Stimulated activated CD4-positive, alpha-beta T cell treated with anti-CD3 and anti-CD28 coated beads, Interleukin-15, amount 100 ng/mL, for 48 hours (primary cell): ENCODE measurements at places on chromosomes 3 and 15.

DNA sequence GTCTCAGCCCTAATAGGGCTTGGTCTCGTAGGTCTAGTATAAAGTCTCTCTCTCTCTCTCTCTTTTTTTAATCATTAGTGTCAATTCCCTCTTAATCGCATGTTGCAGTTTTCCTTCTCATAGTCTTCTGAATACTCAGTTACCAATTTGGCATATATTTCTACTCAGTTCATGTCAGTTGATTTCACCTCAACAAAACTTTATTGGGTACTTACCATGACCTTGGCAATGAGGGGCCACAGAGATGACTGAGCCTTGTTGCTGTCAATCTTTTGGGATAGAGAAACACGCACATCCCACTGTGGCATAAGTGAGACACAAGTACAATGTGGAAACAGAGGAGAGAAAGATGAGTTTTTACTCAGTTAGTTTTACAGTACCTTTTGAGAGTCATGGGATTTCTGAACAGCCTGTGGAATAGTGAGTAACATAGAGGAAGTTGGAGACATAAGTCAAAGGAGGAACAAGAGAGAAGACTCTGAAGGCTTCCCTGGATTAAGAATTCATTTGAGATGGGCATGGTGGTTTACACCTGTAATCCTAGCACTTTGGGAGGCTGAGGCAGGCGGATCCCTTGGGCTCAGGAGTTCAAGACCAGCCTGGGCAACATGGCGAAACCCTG is 150.2 kb upstream of the CBLB start:
- no peak for DNase-seq

DNA sequence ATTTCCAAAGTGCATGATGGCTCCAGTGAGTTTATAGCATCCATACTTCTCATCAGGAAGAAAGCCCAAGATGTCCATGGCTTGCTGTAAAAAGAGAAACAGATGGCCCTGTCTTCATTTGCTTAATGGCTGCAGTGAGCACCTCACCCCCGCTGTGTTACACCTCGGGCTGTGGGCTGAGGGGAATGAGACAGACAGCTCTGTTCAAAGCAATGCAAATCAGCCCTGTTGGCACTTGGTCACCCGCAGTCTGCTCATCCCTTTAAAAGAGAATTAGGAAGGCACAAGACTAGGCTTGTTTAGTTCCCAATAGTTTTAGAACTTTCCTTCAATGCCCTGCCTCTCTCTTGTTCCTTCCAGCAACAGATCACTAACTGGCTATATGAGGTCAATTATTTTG is 25.2 kb downstream of the MYH15 start:
- no peak for DNase-seq

GRCh38 chr3:124558991-124559845 is 171.0 kb upstream of the UMPS start:
- DNase-seq, result no peak

DNA sequence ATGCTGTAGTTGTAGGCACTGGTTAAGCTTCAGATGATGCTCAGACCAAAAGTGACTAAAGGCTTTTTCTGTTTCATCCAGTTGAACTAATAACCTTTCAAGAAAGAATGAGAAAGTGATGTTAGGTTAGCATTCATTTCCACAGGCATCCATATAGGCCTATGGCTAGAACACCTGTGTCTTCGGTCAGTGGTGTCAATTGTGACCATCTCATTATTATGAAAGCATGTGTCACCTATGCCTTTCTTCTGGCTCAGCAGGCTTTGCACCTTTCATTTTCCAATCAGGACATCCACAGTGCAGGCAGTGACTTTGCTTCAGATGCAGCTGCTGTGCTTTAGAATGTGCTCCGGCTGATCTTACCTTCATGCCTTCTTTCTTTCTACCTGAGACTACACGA is 57.9 kb downstream of the B3GNT5 start:
- DNase-seq, result no peak

GRCh38 chr15:43169888-43170287 is 15.3 kb upstream of the CCNDBP1 start:
- no peak for DNase-seq

- no peak for DNase-seq
Measured at GRCh38 chr15:87563869-87564268, 692.7 kb downstream of the NTRK3 start.

GRCh38 chr15:69424748-69425413 is 10.7 kb downstream of the KIF23 start:
- no peak for DNase-seq

DNA sequence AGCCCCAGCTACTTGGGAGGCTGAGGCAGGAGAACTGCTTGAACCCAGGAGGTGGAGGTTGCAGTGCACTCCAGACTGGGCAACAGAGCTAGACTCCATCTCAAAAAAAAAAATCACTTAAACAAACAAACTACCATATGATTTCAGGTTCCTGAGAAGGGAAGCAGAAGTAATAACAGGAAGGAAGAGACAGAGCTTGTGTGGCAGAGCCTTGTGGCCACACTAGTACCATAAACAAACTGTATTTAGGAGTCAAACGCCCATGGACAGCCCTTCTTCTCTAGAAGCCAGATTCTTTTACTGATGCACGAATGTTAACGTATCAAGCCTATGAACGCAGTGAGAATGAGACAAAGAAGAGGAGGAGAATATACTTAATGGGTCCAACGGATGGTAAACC is 12.0 kb downstream of the MTMR10 start:
- DNase-seq, result no peak

DNA sequence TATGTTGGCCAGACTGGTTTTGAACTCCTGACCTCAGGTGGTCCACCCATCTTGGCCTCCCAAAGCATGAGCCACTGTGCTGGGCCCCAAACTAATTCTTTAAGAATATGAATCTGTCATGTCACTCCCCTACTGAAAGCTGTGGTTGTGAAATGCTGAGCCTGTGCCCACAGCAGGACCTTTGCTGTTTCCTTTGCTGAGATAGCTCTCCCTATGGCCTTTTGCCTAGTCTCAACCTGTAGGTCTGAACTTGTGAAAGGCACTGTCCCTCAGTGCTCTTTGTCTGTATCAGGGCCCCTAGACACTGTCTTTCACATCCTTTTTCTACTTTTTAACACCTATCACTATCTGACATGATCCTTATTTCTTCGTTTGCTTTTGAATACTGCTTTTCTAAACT is 62.7 kb upstream of the CCR4 start:
- DNase-seq, result no peak

DNA sequence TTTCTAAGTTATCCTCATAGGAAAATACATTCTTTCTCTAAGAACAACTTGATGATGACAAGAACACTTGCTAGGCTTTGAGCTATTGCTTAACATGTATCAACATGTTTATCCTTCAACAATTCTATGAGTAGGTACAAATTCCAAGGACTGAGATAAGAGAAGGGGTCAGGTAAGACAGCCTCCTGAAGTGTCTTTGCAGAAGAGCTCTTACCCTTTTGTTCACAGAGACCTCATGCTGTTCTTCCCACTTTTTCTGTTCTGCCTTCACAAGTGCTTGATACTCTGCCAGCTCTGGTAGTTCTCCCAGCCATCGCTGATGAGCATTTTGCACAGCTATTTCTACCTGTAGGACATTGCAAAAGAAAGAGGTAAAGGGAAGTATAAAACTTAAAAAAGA is 50.9 kb downstream of the CEP152 start:
- DNase-seq, result no peak

GRCh38 chr3:3726549-3726948 is 72.7 kb upstream of the LRRN1 start:
- no peak for DNase-seq

DNA sequence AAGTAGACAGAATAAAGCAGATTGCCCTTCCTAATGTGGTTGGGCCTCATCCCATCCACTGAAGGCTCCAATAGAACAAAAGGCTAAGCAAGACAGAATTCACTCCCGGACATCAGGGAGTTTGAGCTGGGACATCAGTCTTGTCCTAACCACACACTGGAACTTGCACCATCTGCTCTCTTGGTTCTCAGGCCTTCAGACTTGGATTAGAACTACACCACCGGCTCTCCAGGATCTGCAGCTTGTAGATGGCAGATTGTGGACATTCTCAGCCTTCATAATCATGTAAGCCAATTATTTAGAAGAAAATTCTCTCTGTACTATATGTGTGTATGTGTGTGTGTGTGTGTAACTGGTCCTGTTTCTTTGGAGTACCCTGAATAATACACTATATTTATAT is 394.7 kb upstream of the LMCD1 start:
- no peak for DNase-seq

- DNase-seq, result peak; percentile 51
Measured at GRCh38 chr3:121660356-121661171, at the start of gene HCLS1. Gene HCLS1, minus strand, starts transcription at chr3:121660903. Its CDS starts 2,556 bp downstream, at chr3:121658347.

DNA sequence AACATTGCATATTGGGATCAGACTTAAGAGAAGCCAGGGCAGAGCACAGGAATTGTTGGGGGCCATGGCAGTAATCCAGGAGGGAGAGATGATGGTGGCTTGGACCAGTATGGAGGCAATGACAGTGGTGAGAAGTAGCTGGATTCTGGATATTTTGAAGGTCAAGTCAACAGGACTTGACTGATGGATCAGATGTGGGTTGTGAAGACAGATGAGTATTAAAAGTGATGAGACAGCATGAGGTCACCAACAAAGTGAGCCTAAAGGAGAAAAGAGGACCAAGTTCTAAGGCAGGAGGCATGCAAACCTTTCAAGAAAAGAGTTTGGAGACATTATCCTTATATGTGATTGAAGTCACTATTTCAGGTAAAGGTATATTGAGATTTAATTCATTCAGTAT is 56.6 kb upstream of the TIPARP start:
- DNase-seq, result no peak

- DNase-seq, result no peak
Measured at GRCh38 chr3:52429779-52430415, 15.0 kb downstream of the SEMA3G start.

GRCh38 chr3:155744010-155744625 is 753 bp downstream of the PLCH1 start:
- peak; percentile 33 for DNase-seq

- no peak for DNase-seq
Measured at GRCh38 chr15:74823324-74823723, 3.1 kb upstream of the CPLX3 start.

- no peak for DNase-seq
Measured at GRCh38 chr3:121064121-121064520, 156.1 kb downstream of the STXBP5L start.

GRCh38 chr15:71011503-71012155 is 103.6 kb upstream of the THSD4 start:
- no peak for DNase-seq

DNA sequence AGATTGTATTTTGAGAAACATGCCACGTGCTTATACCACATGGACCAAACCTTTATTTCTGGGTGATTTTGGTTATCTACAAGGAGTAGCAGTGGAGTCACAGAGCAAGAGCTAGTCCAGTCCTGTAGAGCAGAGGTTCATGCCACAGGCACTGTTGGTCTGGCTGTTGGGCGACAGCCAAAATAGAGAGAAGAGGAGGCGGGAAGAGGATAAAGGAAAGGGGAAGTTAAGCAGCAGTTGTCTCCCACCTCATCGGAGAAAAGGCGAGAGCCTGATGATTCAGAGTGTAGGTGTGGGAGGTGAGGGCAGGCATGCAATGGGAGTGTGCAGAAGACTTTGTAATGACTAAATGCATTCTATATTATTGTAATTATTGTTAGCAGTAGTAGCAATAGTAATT is 237.5 kb upstream of the ROPN1 start:
- DNase-seq, result no peak

- DNase-seq, result no peak
Measured at GRCh38 chr3:88034491-88035275, 24.1 kb downstream of the CGGBP1 start.

GRCh38 chr15:39404767-39405181 is 176.1 kb upstream of the THBS1 start:
- no peak for DNase-seq

GRCh38 chr3:196996454-196997265 is 28.0 kb upstream of the PIGZ start:
- DNase-seq, result no peak

DNA sequence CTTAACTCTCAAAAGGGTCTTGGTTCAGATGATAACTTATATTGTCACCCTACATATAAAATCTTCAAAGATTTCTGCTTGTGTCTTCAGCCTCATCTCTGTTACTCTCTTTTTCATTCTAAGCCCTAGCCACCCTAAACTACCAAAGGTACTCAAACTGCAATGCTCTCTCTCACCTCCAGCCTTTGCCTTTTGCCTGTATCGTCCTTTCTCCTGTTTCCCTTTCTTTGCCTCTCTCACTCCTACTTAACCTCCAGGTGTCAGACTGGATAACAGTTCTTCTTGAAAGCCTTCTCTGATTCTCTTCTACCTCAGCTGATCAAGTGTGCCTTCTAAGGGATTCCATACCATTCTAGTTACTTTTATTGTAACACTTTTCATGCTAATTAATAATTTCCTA is 149.8 kb downstream of the SERPINI1 start:
- no peak for DNase-seq

DNA sequence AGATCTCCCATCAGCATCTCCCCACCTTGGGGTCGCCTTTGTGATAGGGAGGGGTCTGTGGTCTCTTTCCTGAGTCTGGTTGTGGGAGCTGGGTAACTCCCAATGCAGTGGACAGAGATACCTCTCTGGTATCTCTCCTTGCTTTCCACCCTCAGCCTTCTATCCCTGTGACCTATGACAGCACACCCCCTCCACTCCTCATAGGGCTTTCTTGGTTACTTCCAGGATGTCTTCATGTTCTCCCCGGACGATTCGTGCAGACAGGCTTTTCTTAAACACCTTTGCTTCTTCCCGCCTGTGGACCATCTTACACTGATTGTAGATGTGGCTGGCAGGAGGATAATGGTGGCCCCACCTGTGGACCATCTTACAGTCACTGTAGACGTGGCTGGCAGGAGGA is 14.2 kb upstream of the NRROS start:
- DNase-seq, result no peak

DNA sequence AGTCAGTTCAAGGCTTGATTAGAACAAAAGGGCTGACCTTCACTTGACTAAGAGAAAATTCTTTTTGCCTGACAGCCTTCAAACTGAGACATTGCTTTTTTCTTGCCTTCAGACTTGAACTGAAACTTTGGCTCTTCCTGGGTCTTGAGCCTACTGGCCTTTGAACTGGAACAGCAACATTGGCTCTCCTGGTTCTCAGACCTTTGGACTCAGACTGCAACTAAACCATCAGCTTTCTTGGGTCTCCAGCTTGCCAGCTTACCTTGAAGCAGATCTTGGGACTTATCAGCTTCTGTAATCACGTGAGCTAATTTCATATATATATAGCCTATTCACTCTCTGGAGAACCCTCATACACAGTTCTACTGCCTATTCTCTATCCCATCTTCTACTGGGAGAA is 19.5 kb upstream of the WDR49 start:
- DNase-seq, result no peak

DNA sequence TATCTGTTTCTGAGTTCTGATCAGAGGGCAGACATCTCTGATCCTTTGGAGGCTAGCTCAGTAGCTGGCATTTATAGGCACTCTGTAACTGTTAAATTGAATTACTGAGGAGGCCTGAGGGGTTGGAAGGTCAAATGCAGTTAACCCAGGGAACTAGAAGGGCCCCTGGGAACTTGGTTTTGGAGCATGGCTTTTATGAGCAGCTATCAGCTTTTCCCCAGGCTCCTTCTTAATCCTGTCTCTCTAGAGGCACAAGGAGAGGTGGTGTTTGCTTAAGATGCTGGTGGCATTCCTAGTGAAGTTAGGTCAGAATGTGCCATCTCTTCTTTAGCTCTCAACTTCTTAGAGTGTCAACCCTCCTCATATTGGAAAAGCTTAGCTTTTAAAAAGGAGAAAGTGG is 128.9 kb downstream of the LPP start:
- DNase-seq, result no peak
